Stimulated activated CD8-positive, alpha-beta memory T cell treated with anti-CD3 and anti-CD28 coated beads, Interleukin-7, amount 100 ng/mL, for 1 hour (primary cell): ENCODE measurements at places on chromosomes 11 and 22.
A peak's percentile ranks its signal among the peaks of the same experiment; 100 is the strongest.

DNA sequence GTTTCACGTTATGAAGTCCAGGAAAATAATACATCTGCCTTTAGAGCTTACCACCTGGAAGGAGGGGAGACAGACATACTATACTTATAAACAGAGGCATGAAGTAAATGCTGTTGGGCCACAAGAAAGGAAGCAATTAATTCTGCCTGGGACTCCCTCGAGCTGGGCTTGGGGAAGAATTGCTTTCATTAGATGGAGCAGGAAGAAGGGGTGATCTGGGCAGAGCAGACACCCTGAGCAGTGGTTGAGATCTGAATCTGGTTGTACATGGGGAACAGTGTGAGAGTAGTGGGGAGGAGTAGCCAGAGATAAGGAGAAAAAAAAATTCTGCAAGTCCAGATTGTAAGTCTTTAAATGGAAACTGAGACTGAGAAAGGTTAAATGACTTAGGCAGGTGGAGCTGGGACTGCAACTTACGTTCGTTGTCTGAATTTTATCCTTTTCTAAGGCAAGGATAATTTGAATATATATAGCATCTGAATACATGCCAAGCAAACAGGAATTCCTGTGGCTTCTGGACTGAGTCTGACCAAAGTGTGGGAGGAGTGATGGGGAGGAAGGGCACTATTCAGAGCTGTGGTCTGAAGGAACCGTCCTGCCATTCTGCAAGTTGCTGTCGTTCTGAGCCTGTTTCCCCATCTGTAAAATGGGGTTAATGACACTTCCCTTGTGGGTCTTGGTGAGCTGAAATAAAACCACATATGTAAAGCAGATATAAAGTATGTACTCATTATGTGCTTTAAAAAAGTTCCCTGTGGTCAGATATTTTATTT lies 7.9 kb downstream of the NCAM1 start:
- DNase-seq, result no peak

DNA sequence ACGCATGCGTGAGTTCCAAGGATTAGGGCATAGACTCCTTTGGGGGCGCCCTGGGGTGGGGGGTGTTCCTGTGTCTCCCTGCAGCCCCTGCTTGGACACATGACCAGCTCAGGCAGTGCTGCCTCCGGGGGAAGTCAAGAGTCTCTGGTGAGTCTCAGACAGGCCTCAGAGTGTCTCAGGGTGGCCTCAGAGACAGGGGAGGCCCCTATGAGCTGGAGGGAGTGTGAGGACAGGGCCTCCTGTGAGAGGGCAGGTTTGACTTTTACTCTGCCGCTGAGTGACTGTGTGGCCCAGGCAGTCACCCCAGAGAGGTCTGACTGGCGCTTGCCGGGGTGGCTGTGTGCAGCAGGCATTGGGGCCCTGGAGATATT lies 41.2 kb upstream of the KCNQ1OT1 start:
- no peak for DNase-seq

DNA sequence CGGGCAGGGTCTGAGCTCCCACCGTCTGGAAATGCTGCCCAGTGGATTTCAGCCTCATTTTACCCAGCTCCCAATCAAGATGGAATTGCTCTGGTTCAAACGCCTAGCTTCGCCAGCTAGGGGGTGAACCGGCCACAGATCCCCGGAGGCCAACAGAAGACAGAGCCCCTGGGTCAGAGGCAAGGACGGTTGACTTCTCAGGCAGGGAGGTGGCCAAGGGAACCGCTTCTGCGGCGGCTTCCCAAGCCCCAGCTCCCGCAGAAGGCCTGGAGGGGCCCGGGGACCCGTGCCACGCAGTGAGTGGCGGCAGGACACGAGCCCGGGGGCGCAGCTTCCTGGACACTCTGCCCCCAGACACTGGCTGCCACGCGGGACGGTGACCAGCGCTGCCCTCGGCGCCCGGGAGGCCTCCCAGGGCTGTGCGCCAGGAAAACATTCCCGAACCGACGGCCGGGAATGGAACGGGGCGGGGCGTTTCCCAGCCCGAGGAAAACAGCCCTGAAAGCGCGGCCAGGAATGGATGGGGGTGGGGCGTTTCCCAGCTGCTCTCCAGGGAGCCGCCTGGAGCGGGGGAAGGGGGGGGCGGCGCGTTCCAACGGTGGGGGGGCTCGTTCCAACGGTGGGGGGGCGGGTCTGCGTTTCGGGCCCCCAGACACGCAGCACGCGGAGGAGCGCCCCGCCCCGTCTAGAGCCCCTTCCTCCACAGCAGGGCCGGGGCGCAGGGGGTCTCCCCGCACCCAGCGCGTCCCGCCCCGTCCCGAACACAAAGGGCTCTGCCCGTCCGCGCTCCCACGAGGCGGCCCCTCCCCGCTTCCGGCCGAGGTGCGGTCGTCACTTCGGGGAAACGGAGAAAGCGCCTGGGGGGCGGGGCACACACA lies 13.5 kb upstream of the B4GALNT4 start:
- DNase-seq, result peak; percentile 58

DNA sequence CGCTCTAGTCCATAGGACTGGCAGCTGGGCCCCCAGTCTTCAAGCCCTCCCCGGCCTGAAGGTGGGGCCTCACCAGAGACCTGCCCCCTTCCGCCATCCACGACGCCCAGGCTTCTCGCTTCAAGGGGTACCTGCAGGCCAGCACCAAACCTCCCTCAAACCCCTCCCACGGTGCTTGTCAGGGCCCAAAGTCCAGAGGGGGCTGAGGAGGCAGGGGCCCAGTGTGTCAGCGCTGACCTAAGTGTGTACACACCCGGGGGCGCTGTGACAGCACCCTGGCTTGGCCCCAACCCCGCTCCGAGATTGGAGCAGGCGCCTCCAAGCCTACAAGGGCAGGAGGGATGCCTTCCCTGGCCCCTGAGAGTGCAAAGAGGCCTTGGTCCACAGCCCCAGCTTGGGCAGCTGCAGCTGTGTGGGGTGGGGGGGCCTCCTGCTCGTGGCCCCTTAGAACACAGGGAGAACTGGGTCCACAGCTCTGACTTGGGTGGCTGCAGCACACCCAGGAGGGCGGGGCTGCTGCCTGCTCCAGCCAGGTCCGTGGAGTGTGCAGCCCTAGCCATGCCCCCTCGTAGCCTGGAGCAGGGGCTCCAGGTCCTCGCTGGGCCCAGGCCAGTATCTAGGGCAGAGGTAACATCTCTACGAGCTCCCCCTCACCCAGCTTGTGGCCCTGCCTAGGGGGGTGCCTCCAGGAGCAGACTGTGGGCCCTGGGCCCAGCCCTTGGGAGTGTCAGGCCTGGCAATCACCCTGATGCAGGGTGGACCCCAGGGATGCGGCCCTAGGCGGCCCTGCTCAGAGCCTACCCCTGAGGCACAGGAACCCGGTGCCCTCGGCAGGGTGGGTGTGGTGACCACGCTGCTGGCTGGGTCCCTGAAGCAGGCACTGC lies 4.9 kb downstream of the SBF2 start:
- DNase-seq, result no peak

- no peak for DNase-seq
These were observed 64.0 kb downstream of the PARVA start for GRCh38 chr11:12441231-12441861.

- no peak for DNase-seq
These were observed 34.4 kb upstream of the SMTN start for GRCh38 chr22:31046539-31047226.

GRCh38 chr11:129230006-129230405 lies 37.9 kb upstream of the ARHGAP32 start:
- no peak for DNase-seq
